ENCODE measurements at places on chromosomes 12 and 14. TPM values are rescaled to one million over a fixed set of nuclear protein-coding genes. Genes with fewer than 3 reads are reported as not detected.

DNA sequence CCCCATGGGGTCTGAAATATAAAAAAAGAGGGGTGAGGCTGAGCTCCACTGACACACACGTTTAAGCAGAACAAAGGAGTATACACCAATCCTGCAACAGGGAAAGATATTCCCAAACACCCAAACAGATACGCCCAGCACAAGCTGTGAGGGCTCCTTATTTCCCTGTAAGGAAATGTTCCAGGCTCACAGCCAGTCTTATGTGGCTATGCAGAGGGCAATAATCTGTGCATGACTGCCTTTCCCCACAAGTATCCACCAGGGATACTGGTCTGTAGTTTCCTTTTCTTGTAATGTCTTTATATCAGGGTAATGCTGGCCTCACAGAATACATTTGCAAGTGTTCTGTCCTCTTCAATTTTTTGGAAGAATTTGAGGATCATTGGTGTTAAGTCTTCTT, 141.7 kb upstream of the DAAM1 start:
- H3K4me1 ChIP-seq = no peaks in the 10 kb centered on the region
- H3K27ac ChIP-seq = no peak overlapping the region
- no peaks in the 10 kb centered on the region for H3K36me3 ChIP-seq
- no peak for DNase-seq
- H3K27me3 ChIP-seq = no peaks in the 10 kb centered on the region

- no peak overlapping the region for H3K4me3 ChIP-seq
- no peak overlapping the region for H3K27ac ChIP-seq
- H3K36me3 ChIP-seq = no peaks in the 10 kb centered on the region
- no peaks in the 10 kb centered on the region for H3K27me3 ChIP-seq
These were observed 55.1 kb upstream of the FRMD6 start for GRCh38 chr14:51596488-51597117.

GRCh38 chr14:52992236-52992870, 41.5 kb upstream of the FERMT2 start:
- H3K4me1 ChIP-seq = no peaks in the 10 kb centered on the region
- no peak for DNase-seq
- H3K27me3 ChIP-seq = no peaks in the 10 kb centered on the region
- H3K36me3 ChIP-seq = no peaks in the 10 kb centered on the region

DNA sequence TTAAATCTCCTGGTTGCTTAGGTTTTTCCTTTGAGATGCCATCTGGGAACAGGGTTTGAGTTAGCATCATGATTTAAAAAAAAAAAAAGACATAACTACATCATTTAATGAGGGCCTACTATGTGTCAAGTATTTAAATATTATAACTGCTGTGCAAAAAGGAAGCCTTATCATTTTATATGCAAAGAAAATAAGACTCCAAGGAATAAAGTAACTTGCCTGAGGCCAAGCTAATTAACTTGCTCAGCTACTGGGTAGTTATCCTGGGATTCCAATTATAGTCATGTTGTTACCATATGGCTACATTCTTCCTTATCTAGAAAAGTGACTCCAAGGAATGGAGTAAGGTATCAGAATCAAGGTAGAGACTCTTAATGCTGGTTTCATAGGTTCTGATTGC, 123.5 kb downstream of the SLC41A2 start:
- no peak for DNase-seq
- H3K36me3 ChIP-seq = no peaks in the 10 kb centered on the region
- H3K4me1 ChIP-seq = no peaks in the 10 kb centered on the region
- H3K4me3 ChIP-seq = no peak overlapping the region
- no peaks in the 10 kb centered on the region for H3K27me3 ChIP-seq

GRCh38 chr14:53389202-53389601, 236.1 kb upstream of the DDHD1 start:
- no peaks in the 10 kb centered on the region for H3K4me1 ChIP-seq
- DNase-seq = no peak
- no peak overlapping the region for H3K4me3 ChIP-seq
- no peak overlapping the region for H3K27ac ChIP-seq
- H3K36me3 ChIP-seq = no peaks in the 10 kb centered on the region

GRCh38 chr12:76194724-76195123, 110.2 kb upstream of the NAP1L1 start:
- no peak overlapping the region for H3K4me3 ChIP-seq
- no peaks in the 10 kb centered on the region for H3K27me3 ChIP-seq
- no peaks in the 10 kb centered on the region for H3K36me3 ChIP-seq
- no peak overlapping the region for H3K27ac ChIP-seq

GRCh38 chr12:124566997-124567672, at the start of gene NCOR2:
Gene NCOR2, minus strand, starts transcription at chr12:124567612. Its CDS starts 72,361 bp downstream, at chr12:124495251.
- peak within 1 kb of the TSS; percentile 75 for H3K27ac ChIP-seq
- no peaks in the 10 kb centered on the region for H3K4me1 ChIP-seq
- no peak for DNase-seq
- H3K36me3 ChIP-seq = no peaks in the 10 kb centered on the region

Gene CFAP251
- 3.9 TPM for total RNA-seq

Gene CLEC4C
- total RNA-seq = not detected

Gene ARHGEF40
- total RNA-seq = 40.5 TPM

Gene RNASE1
- 264 TPM for total RNA-seq

Gene CBLN3
- total RNA-seq = 10.2 TPM

DNA sequence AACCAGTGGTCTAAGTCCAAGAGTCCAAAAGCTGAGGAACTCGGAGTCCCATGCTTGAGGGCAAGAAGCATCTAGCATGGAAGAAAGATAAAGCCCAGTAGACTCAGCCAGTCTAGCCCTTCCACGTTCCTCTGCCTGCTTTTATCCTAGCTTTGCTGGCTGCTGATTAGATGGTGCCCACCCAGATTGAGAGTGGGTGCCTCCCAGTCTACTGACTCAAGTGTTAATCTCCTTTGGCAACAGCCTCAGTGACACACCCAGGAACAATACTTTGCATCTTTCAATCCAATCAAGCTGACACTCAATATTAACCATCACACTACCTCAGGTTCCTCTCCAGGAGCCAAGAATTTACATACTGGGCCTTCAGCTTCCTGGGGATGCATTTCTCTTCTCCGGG, 476.1 kb downstream of the FUT8 start:
- no peak overlapping the region for H3K4me3 ChIP-seq
- no peaks in the 10 kb centered on the region for H3K36me3 ChIP-seq

GRCh38 chr12:105047308-105047707, 37.0 kb downstream of the ALDH1L2 start:
- H3K36me3 ChIP-seq = no peaks in the 10 kb centered on the region
- H3K4me1 ChIP-seq = no peaks in the 10 kb centered on the region
- H3K27ac ChIP-seq = no peak overlapping the region
- no peak for DNase-seq

GRCh38 chr12:69533844-69534243, 51.4 kb upstream of the CCT2 start:
- no peaks in the 10 kb centered on the region for H3K27me3 ChIP-seq
- no peaks in the 10 kb centered on the region for H3K4me1 ChIP-seq
- peak overlapping the region; percentile 28 for H3K27ac ChIP-seq
- DNase-seq = no peak
- no peak overlapping the region for H3K4me3 ChIP-seq

- DNase-seq = no peak
- H3K36me3 ChIP-seq = no peaks in the 10 kb centered on the region
- no peak overlapping the region for H3K27ac ChIP-seq
- H3K4me3 ChIP-seq = no peak overlapping the region
These were observed 5.0 kb upstream of the DUSP6 start for GRCh38 chr12:89357297-89357730.

Gene PRPH
- total RNA-seq = 5.4 TPM

GRCh38 chr12:45122768-45123380, 72.0 kb upstream of the DBX2 start:
- no peaks in the 10 kb centered on the region for H3K4me1 ChIP-seq
- no peak overlapping the region for H3K4me3 ChIP-seq
- H3K27ac ChIP-seq = no peak overlapping the region
- no peak for DNase-seq

Gene PTCSC3
- not detected for total RNA-seq

DNA sequence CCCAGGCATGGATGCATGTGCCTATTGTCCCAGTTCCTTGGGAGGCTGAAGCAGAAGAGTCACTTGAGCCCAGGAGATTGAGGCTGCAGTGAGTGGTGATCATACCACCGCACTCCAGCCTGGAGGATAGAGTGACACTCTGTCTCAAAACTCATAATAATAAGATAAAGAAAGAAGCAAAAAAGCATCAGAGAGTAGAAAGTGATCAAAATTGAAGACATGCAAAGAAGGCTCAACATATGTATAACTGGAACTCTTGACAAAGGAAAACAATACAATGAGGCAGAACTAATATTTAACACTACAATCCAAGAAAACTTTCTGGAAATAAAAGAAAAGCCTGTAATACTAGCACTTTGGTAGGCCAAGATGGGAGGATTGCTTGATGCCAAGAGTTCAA, 48.3 kb upstream of the COCH start:
- H3K4me3 ChIP-seq = no peak overlapping the region
- H3K27ac ChIP-seq = no peak overlapping the region
- H3K27me3 ChIP-seq = no peaks in the 10 kb centered on the region
- H3K4me1 ChIP-seq = no peaks in the 10 kb centered on the region
- DNase-seq = no peak

Gene IQSEC3
- 3.0 TPM for total RNA-seq

DNA sequence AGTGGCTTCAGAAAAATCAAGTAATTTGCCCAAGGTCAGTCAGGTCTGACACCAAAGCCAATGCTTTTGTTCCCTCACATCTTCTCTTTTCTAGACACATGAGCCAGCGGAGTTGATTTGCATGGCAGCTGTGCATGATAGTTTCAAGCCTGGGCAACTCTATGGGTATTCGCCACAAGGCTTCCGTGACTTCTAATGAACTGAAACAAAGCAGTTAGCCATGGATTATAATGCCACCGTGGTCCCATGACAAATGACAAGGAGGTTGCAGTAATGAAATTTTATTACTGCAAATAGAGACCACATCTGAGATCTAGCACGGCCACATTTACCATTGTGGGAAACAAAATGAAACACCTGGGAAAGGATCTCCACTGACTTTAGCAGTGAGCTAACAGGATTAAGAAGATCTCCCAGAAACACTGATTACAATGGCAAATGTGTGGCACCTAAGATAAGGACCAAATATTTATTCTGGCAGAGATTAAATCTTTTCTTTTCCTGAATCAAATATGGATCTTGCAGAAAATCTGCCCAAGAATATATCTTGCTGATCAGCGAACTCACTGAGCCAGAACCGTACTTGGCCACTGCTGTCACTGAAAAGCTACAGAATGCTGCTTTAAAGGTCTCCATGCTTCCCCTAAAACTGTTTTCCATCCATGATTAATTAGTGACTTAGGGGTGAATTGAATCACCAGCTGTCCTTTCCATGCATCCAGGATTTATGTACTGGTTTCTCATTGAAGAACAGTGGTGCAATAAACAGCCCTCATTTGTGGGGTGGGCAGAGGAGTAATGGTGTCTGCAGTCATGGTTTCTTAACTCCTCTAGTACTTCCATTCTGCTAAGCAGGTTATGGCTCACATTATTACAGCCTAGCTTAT, 551.0 kb downstream of the DIO2 start:
- no peaks in the 10 kb centered on the region for H3K27me3 ChIP-seq
- no peak overlapping the region for H3K27ac ChIP-seq
- peaks cover 2% of the 10 kb centered on the region for H3K36me3 ChIP-seq
- DNase-seq = no peak
- H3K4me3 ChIP-seq = no peak overlapping the region
- no peaks in the 10 kb centered on the region for H3K4me1 ChIP-seq

Gene SCN8A
- 0.42 TPM for total RNA-seq

- no peak overlapping the region for H3K4me3 ChIP-seq
- H3K27ac ChIP-seq = no peak overlapping the region
- H3K27me3 ChIP-seq = no peaks in the 10 kb centered on the region
- no peaks in the 10 kb centered on the region for H3K36me3 ChIP-seq
- no peak for DNase-seq
- no peaks in the 10 kb centered on the region for H3K4me1 ChIP-seq
These were observed 218.8 kb downstream of the BTG1 start for GRCh38 chr12:91926848-91927247.

Gene NRIP2
- 8.1 TPM for total RNA-seq

GRCh38 chr12:122499991-122500684, 594 bp downstream of the ZCCHC8 start:
- peak; percentile 87 for DNase-seq
- peak overlapping the region; percentile 23 for H3K4me3 ChIP-seq
- no peaks in the 10 kb centered on the region for H3K4me1 ChIP-seq
- peak overlapping the region; percentile 72 for H3K27ac ChIP-seq
- no peaks in the 10 kb centered on the region for H3K27me3 ChIP-seq

Gene ISM2
- total RNA-seq = not detected

GRCh38 chr12:119491814-119492213, 101.8 kb upstream of the TMEM233 start:
- no peak overlapping the region for H3K4me3 ChIP-seq
- DNase-seq = no peak
- H3K4me1 ChIP-seq = no peaks in the 10 kb centered on the region
- H3K27ac ChIP-seq = no peak overlapping the region

Gene KDM2B
- total RNA-seq = 12.8 TPM

DNA sequence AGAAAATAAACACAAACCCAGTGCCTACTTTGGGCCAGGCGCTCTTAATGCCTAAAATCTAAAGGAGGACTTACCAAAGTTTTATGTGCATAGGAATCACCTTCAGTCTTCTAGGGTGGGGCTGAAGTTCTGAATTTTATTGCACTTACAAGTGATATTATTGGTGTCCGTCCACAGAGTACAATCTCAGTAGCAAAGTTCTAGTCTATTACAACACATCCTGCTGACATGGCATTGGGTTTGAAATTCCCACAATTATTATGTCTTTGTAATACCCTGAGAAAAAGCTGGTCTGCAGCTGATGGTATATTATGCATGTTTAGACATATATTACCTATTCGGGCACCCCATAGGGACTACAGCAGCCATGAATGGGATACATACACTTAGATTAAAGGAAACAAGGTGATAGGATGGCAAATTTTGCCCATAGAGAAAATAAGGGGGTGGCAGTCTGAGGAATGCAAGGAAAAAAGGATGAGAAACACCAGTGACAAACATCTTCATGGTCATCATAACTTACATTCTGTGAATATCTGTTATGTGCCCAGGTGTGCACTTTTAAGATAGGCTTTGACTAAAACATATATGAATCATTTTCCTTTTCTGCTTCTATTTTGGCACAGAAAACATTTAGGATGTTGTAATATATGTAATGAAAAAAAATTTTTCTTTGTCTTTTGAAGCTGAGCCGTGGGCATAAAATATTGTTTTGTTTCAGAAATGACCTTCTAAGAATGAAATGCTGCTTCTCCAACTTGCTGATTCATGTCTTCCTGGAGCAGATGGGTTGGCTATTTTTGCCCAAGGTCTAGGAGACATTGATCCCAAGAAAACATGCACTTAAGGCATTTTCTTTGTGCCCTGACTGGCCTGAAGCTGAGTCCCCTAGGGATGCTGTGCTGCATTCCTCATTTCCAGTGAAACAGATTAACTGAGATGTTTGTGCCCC, 27.2 kb upstream of the ALG10 start:
- no peak overlapping the region for H3K27ac ChIP-seq
- no peaks in the 10 kb centered on the region for H3K4me1 ChIP-seq
- no peak overlapping the region for H3K4me3 ChIP-seq
- DNase-seq = no peak
- H3K36me3 ChIP-seq = no peaks in the 10 kb centered on the region

GRCh38 chr12:2765052-2765451, 29.7 kb upstream of the FKBP4 start:
- no peak overlapping the region for H3K4me3 ChIP-seq
- H3K36me3 ChIP-seq = no peaks in the 10 kb centered on the region
- no peak for DNase-seq
- no peaks in the 10 kb centered on the region for H3K4me1 ChIP-seq
- no peak overlapping the region for H3K27ac ChIP-seq
- no peaks in the 10 kb centered on the region for H3K27me3 ChIP-seq

Gene KLRG1
- total RNA-seq = 4.5 TPM
